Stimulated activated CD4-positive, alpha-beta T cell treated with anti-CD3 and anti-CD28 coated beads, Interleukin-2, amount 100 ng/mL, for 4 hours (primary cell): ENCODE measurements at places on chromosomes 5 and 9.

GRCh38 chr9:89740722-89741121 is 135.9 kb downstream of the GADD45G start:
- DNase-seq, result no peak

- DNase-seq, result no peak
These were observed 12.8 kb downstream of the BTNL9 start for GRCh38 chr5:181052672-181053487.

- no peak for DNase-seq
These were observed 22.6 kb downstream of the ABCA1 start for GRCh38 chr9:104905153-104905901.

DNA sequence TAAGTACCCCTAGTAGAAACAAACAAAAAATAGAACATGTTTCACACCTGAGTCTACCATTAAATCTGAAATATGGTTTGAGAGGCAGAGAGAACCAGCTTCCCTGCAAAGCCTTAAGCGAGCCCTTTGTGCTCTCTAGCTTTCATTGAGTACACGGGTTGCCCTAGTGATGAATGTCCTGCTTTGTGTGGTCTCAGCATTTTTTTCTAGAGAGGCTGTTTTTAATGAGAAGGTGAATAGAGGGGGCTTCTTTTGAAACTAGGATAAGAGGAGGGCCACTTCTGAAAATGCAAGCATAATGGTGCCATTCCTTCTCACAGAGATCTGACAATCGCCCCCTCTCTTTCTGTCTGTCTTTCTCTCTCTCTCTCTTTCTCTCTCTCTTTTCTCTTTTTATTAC is 131.3 kb downstream of the MACIR start:
- DNase-seq, result no peak

- DNase-seq, result no peak
These were observed 636 bp downstream of the PRDM12 start for GRCh38 chr9:130665029-130665430.

DNA sequence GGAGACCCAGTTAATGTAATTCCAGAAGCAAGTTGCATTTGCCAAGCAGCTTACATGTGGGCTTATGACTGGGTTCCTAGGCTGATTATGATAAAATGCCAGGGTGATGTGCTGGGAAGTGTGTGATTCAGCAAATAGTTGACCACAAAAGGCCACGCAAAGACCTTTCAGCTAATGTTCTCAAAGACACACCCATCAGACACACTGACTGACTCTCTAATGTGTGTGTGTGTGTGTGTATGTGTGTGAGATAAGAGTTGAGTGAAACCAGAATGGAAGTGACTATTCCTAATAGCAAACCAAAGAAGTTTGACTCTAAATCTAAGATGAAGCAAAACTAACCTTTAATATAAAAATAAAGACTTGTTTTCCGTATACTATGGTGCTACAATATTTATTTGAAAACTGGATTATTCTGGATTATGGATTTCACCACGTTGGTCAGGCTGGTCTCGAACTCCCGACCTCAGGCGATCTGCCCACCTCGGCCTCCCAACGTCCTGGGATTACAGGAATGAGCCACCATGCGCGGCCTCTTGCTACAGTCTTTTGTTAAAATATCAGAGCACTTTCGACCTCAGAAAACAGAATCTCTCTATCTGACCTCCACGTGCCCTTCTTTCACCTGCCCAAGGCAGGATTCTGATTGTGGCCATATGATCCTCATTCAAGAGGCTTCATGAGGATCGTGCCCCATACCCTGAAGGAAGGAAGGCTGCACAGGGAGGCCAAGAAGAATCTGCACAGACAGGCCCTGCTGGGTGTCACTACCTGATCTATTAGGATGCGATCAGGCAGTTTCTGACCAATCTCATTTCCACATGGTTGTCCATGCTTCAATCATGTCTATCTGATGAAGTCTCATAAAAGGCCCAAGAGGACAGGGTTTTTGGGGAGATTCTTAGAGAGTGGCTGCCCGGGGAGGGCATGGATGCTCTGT is 75.6 kb downstream of the USP20 start:
- no peak for DNase-seq

DNA sequence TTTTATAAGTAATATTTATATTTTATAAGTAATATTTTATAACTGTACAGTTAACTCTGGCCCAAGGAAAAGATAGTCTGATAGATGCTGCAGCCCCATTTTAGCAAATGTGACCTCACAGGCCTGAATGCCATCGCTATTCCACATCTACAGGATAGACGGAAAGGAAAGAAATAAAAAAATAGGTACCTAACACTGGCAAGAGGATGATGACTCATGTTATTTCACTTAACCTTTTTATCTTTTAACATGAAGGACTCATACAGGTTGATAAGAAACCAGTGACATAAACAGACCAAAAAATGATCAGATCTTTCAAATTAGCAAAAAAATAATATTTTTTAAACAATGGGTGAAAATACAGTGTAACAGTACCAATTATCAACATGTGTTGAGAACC is 2.7 kb downstream of the CD274 start:
- DNase-seq, result no peak

DNA sequence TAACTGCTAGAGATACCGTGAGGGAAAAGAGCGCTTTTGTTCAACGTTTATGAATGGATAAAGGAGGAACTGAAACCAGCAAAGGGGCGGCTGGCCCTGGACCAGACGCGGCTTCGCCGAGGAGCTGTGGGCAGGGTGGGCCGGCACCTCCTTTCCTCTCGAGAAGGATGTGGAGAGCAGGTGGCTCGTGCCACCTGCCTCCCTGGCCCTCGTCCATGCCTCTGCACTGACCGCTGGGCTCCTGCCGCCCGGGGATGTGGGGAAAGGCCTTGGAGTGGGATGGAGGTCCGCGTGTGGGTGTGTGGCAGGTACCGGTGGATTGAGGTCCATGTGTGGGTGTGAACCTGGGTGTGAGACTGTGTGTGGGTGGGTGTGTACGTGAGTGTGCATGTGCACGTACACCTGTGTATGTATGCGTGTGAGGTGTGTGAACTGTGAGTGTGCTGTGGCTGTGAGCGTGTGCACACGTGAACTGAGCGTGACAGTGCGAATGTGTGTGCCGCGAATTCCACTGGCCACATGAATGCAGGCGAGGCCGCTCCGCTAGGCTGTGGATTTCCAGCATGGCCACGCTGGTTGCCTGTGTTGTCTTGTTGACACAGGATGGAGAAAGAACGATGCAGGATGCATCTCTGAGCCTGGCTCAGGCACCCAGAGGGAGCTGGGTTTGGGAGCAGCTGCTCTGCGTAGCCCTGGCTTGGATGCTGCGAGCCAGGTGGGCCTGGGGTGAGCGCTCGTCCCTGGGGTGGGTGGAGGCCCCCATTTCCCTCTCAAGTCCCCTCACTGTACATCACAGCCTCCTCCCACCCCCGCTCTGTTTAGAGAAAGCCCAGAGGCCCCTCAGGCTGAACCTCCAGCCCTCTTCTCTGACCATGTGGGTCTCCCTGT is 4.4 kb upstream of the CEP72 start:
- no peak for DNase-seq

GRCh38 chr9:76602199-76602598 is 143.2 kb downstream of the GCNT1 start:
- DNase-seq, result no peak

DNA sequence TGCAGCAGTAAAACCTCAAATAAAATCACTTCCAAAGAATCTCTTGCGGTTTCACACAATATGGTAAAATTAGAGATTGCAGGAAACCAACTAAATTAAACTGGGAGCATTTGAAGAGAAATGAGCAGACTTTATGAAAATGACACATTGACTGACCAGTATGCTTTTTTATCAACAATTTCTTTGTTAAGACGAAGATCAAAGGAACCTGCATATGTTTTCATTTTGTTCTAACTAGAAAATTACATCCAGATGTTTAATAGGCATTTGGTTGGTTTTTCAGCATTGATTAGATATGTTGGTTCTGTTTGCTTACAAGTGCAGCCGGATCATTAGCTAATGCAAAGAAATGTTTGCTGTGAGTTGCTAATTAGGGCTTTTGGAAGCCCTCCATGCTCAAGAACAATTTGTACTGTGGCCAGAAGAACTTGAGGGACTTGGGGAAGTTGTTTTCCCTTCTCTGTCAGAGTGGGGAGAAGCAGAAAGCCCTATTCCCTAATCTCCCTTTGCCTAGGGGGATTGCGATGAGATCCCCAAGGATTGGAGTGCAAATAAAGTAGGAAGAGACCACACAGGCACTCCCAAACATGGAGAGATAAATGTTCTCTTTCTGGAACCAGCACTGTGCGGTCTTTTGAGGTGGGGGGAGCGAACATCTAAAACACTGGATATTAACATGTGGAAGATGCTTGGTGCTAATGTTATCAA is 4.5 kb upstream of the TLE1 start:
- no peak for DNase-seq

- DNase-seq, result no peak
These were observed 67.8 kb downstream of the LHX2 start for GRCh38 chr9:124079176-124079925.

DNA sequence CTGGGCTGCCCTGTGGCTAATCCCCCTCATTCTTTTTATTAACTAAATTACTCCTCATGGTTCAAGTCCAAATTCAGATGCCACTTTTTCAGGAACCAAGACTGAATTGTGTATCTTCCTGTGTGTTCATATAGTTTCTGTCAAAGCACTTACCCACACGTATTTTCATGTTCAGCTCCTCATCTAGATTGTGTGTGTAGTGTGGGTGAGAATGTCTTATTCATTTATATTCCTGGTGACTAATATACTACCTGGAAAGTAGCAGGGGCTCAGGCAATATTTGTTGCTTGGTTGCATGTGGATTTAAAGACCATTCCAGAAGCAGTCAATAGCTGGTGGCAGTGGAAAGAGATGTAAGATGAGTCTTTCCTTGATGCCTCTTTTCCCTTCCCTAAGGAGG is 48.5 kb upstream of the SRP19 start:
- no peak for DNase-seq

- no peak for DNase-seq
These were observed 177.8 kb upstream of the STK32A start for GRCh38 chr5:147057051-147057450.

GRCh38 chr5:132504746-132505145 is 14.2 kb upstream of the IRF1 start:
- DNase-seq, result no peak

GRCh38 chr5:13581914-13582313 is 362.6 kb downstream of the DNAH5 start:
- DNase-seq, result no peak

GRCh38 chr5:163361450-163361849 is 75.9 kb upstream of the CCNG1 start:
- DNase-seq, result no peak

- DNase-seq, result no peak
These were observed 105.4 kb downstream of the DCP2 start for GRCh38 chr5:113081881-113082546.

DNA sequence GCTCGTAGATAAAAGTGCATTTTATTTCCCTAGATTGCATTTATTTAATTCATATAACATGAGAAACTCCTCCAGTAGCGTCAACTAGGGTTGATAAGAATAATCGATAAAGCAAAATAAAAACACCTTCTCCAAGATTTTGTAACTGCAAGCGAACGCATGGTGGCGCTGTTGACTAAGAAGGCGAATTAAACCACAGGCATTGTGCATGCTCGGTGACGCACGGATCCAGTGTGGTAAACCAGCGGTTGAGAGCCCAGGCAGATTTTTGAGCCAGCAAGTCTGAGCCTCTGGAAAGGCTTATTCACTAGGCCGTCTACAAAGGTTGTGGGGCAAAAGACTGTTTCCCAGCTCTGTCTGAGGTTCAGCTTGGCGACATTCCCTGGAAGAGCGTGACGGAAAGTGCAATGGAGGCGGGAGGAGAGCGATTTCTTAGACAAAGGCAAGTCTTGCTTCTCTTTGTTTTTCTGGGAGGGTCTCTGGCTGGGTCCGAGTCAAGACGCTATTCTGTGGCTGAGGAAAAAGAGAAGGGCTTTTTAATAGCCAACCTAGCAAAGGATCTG is at the start of gene PCDHB3:
Gene PCDHB3, plus strand, starts transcription at position 231 of the 563 bp plus-strand sequence. Its CDS starts 177 bp downstream, at position 408.
- no peak for DNase-seq

GRCh38 chr9:34929506-34930102 is 28.5 kb upstream of the PHF24 start:
- no peak for DNase-seq

DNA sequence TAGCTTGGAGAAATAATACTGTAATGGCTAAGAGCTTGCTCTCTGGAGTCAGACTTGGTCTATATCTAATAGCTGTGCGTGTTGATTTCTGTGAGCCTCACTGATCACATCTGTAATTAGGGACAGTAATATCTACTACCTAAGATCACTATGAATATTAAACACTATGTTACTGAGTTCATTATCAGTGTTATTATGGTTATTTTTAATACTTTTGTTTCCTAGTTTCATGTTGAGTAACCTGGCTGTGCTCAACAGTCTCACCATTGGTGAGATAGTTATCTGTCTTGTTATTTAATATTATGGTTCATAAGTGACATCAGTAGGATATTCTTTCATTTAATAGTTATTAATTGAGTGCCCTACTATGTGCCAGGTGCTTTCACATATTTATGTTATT is 22.4 kb upstream of the CAVIN4 start:
- no peak for DNase-seq

- DNase-seq, result no peak
These were observed 4.8 kb downstream of the TPM2 start for GRCh38 chr9:35684921-35685320.

DNA sequence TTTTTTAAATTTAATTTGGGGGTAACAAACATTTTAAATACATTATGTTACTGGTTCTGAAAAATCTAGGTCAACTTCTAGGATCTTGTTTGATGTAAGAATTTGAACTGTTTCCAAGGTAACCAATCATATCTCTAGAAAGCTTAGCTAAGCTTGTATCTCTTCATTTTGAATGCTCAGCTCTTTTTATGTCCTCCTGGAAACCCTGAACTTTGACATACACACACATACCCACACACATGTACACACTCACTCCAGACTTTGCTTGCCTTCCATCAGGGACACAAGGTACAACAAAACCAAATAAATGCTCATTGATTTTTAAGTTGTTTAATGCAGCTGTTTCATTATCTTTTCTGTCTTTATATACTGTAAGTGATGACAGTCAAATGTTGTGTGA is 178.5 kb downstream of the RAB3C start:
- DNase-seq, result no peak

DNA sequence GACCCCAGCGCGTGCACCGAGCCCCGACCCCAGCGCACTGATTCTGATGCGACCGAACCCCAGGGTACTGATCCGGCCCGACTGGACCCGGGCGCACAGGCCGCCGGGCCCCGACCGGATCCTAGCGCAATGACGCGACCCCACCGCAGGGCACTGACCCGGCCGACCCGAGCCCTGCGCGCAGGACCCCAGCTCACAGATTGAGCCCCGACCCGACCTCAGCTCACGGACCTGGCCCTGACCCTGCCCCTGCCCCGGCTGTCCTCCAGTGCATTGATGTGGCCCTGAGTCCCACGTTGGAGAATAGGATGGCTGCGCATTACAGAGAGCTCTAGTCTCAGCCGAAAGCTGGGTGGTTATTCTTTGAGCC is 438 bp downstream of the TRIP13 start:
- DNase-seq, result no peak

DNA sequence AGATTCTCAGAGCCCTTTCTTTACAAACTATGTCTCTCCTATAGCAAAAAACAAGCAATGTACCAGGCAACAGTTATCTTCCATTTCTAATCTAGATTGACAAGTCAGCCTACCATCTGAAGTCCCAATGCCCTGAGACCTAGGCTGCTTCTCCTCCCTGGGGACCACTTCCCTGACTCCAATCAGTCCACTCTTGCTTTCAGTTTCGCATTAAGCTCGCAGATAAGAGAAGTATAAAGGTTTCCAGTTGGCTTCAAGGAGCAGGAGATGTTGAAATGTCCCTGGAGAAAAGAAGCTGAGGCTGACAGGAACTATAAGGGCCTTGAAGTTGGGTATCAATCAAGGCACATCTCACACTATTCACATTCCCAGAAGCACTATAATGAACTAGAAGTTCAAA is 32.3 kb downstream of the ERP44 start:
- no peak for DNase-seq
